ENCODE measurements at places on chromosomes 7 and 10. TPM values are rescaled to one million over a fixed set of nuclear protein-coding genes. Genes with fewer than 3 reads are reported as not detected.

Gene STRA8
- not detected for total RNA-seq

DNA sequence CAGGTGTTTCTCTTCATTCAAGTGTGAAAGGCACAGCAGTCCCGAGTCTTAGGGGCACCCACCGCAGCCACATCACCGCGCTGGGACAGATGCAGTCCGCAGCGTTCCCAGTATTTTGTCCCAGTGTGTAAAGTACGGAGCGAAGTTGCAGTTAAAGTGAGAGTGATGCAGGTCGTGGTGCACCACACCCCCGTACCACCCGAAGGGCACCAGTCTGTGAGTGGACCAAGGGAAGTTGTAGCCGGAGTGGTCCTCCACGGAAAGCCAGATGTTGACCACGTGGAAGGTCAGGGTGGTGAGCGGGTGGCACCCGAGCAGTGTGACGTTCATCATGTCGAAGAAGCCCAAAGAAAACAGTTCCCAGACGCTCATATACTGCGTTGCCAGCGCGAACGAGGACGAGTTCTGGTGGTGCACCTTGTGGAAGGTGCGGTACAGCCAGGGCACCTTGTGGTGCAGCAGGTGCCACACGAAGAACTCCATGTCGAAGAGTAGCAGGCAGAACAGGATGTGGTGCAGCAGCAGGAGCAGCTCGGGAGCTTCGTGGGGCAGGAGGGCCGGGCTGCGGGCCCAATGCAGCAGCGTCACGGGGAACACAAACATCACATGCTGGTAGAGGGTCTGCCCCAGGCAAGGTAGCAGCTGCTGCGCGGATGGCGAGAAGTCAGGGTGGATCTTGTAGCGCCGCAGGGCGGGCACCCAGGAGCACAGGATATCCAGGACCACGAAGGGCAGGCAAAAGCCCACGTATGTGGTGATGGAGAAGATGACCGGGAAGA lies 526 bp downstream of the CH25H start:
- H3K36me3 ChIP-seq: peaks cover 3% of the 10 kb centered on the region
- peaks cover 8% of the 10 kb centered on the region for H3K4me1 ChIP-seq
- H3K4me3 ChIP-seq: peak overlapping the region; percentile 97
- peak overlapping the region; percentile 85 for H3K27ac ChIP-seq
- peaks cover 44% of the 10 kb centered on the region for H3K27me3 ChIP-seq
- peak; percentile 19 for DNase-seq

Gene HOXA5
- total RNA-seq: not detected

GRCh38 chr10:29372920-29373319 lies 84.0 kb downstream of the LYZL1 start:
- H3K4me3 ChIP-seq: no peak overlapping the region
- DNase-seq: no peak
- H3K4me1 ChIP-seq: no peaks in the 10 kb centered on the region

GRCh38 chr7:118745927-118746326 lies 521.4 kb downstream of the ANKRD7 start:
- no peaks in the 10 kb centered on the region for H3K36me3 ChIP-seq
- no peak for DNase-seq
- no peak overlapping the region for H3K27ac ChIP-seq
- no peaks in the 10 kb centered on the region for H3K27me3 ChIP-seq
- H3K4me3 ChIP-seq: no peak overlapping the region

Gene HTR5A
- not detected for total RNA-seq

Gene FAM13C
- total RNA-seq: not detected

Gene SLC26A3
- not detected for total RNA-seq

DNA sequence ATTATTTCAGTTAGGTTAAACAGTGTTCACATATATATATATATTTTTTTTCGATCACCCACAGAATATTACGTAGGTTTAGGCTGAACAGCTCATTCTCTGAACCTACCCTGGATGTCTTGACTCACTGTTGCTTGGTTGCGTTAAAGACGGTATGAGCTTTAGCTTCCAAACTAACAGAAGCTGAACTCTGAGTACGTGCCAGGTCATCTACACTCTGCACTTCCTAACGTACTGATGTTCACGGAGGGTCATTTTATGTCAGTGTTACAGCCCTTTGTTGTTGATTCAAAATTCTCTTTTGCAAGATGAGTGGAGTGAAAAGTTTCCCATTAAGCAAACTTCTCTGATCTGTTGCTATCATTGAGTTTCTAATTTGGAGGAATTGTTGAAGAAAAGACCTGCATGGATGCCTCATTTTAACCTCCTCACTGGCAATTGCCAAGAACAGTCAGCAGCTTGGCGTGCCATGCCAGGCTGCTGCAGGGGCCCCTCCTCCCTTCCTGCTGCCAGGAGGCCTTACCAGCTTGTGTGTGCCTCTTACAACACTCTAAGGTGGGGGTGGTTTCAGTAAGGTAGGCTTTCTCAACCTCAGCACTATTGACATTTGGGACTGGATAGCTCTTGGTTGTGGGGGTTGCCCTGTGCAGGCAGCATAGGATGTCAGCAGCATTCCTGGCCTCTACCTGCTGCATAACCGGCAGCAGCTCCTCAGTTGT lies 44.3 kb downstream of the INSYN2A start:
- DNase-seq: no peak
- H3K4me1 ChIP-seq: no peaks in the 10 kb centered on the region
- H3K4me3 ChIP-seq: no peak overlapping the region
- H3K36me3 ChIP-seq: no peaks in the 10 kb centered on the region
- H3K27me3 ChIP-seq: no peaks in the 10 kb centered on the region
- H3K27ac ChIP-seq: no peak overlapping the region

GRCh38 chr10:3780771-3781467 lies 4.1 kb downstream of the KLF6 start:
- H3K36me3 ChIP-seq: peaks cover 34% of the 10 kb centered on the region
- H3K4me3 ChIP-seq: peak overlapping the region; percentile 94
